ENCODE measurements at places on chromosomes 13 and 19.

DNA sequence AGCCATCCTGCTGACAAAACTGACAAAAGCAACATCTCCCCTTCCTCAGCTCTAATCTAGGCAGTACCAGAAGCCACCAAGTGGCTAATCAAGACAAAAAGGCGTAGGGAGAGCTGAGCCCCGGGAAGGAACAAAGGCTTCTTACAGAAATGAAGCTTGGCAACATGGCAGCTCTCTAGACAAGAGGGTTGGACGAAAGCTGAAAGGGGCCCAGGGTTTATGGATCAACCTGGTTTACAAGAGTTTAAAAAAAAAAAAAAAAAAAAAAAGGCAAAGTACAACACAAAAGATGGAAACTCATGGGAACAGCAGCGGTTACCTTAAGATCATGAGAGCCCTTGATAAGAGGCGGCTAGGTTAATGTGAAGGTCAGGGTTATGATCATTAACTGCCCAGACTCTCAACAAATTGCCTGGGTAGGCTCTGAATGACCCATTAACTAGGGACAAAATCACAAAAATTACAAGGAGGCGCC is 14.0 kb downstream of the ZC3H4 start:
- DNase-seq: no peak

- DNase-seq: no peak
These were observed 2.6 kb downstream of the P2RY11 start for GRCh38 chr19:10113964-10114650.

DNA sequence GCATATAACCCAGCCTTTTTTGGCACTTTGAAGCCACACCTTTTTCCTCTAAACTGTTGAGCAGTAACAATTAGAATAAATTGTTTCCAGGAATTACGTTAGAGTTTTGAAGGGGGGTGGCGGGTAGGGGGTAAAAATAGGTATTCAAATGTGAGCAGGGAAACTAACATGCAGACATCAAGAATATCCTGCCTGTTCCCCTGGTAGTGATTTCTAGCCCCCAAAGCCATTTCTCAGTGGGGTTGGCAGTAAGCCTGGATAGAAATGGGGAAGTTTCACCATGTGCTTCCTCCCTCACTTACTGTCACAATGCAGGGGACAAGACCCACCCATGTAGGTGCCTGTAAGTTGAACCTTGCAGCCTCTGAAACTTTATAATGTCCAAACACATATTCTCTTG is 3.8 kb downstream of the DOCK9 start:
- no peak for DNase-seq

DNA sequence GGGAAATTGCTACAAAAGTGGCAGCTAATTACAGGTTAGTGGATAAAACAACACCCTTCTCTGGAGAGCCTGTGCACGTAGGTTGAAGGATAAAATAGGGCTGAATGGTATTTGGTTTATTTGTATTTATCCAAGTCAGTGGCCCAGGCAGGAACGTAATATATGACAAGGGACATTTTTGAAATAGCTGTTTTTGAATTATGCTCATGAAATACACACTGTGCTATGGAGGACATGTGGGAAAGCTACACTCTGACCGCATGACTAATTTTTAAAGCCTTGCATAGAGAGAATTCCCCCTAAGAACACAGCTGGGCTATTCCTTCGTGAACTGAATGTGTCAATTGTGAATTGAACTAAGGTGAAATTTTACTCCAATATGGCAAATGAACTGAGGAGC is 292.1 kb upstream of the MAB21L1 start:
- no peak for DNase-seq

GRCh38 chr13:21805733-21806132 is 134.9 kb downstream of the FGF9 start:
- no peak for DNase-seq

- DNase-seq: no peak
These were observed 711.8 kb downstream of the UQCRFS1 start for GRCh38 chr19:28500982-28501630.

DNA sequence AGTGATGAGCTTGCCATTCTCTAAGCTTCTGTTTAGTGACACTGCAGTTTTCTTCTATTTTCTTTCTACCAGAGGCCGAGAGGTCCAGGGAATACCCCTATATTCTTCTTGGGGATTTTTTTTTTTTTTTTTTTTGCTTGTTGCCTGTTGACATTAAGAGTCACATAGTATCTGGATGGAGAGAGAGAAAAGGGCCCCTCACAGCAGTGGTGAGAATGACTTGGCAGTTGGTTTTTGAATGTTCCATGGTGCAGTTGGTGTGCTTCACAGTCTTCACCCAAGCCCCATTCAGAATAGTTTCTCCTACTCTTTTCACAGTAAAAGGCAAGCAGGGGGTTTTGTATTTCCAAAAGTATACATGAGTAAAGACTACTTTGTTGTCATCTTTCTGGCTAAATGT is 577.9 kb downstream of the LMO7 start:
- DNase-seq: no peak

- no peak for DNase-seq
These were observed 457.8 kb downstream of the PCDH20 start for GRCh38 chr13:60957816-60958215.

GRCh38 chr19:10211061-10211460 is 16.3 kb upstream of the DNMT1 start:
- DNase-seq: no peak

- DNase-seq: no peak
These were observed 44.0 kb upstream of the FLT1 start for GRCh38 chr13:28538932-28539331.

- DNase-seq: no peak
These were observed 48.3 kb upstream of the RFXAP start for GRCh38 chr13:36770741-36771140.

Data from activated CD4-positive, alpha-beta T cell treated with anti-CD3 and anti-CD28 coated beads, Interleukin-2, amount 50 U/mL, for 48 hours (primary cell).